ENCODE measurements at places on chromosomes 3 and 15.

- DNase-seq: no peak
Observed at GRCh38 chr3:49668414-49668797, 5.7 kb upstream of the APEH start.

DNA sequence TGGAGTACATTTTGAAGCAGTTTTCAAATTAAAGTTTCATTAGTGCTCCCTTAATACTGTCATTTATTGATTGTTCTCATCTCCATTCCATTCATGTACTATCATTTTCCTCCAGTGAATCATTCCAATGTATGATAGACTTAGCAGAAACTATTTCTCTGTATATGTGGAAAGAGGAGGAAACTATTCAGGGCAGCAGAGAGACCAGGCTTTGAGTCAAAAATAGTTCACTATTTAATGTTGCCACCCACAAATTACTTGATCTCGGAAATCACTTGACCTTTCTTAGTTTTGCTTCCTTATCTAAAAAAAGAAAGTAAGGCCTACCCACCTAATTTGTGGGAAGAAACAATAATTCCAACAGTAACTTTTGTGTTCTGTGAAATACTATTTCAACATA lies 610.5 kb upstream of the ZNF385D start:
- no peak for DNase-seq

DNA sequence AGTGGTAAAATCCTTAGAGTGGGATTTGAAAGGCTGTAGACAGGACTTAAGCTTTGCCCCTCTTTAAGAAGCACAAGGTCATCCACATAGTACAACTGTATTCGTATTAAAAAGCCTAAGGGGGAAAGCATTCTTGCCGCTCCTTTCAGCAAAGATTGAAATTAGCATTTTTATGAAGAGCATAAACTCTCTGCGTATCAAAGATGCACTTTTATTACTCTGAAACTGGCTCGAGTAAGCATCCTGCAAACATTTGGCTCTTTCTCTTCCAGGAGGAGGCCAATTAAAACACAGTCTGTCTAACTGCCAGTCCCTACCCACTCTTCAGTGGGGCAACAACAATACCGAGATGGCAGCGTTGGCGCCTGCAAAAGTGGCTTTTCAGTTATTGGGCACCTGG lies 192.5 kb upstream of the TPRG1 start:
- no peak for DNase-seq

DNA sequence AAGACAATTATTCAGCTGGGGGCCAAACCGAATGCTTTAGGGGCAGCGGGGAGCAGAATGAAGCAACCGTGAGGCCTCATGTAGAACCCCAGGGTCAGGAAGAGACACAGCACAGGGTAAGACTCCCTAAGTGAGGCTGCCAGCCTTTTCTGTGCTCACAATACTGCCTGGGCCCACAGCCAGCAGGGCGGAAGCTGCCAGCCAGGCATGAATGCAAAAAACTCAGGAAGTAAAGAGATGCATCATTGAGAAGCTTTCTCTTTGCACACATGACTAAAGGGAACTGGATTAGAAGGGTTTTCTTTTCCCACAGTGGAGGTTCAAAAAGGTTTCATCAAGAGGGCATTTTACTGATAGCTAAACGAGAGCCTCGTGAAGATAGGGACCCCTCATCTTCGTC lies 33.3 kb downstream of the CA12 start:
- DNase-seq: no peak

DNA sequence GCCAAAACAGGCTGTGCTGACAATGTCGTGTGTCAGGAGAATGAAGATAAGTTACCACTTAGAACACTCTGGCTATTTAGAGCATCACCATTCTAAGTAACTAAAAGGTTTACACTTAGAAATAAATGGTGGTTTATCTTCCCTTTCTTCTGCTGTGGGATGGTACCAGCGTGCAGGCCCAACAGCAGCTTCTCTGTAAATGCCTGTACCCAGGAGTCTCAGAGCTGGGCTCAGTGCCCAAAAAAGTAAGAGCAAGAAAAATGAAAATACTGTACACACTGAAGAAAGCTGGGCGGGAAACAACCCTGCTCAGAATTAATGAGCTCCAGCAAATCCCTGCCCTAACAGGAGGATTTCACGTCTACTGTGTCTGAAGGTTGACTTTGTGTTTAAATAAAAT lies 206.5 kb downstream of the MFSD1 start:
- no peak for DNase-seq

- DNase-seq: no peak
Observed at GRCh38 chr3:41320953-41321641, 121.8 kb downstream of the CTNNB1 start.

- DNase-seq: no peak
Observed at GRCh38 chr3:73540969-73541740, 83.6 kb downstream of the PDZRN3 start.

DNA sequence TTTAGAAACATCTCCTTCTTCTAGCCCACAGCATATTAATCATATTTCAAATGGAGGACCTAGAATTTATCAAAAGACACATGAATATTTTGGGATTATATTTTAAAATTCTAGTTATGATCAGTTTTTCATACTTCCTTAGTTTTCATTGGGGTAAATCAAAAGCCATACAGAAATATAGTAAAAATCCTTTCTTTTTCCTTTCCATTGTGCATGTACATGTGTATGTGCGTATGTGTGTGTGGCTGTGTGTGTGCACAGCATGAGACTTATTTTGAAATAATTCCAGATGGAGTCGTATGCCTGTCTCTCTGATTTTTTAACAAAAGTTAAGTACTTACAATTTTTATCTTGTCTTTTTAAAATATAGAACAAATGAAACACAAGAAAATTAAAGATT lies 94.5 kb downstream of the ARPP21 start:
- no peak for DNase-seq

DNA sequence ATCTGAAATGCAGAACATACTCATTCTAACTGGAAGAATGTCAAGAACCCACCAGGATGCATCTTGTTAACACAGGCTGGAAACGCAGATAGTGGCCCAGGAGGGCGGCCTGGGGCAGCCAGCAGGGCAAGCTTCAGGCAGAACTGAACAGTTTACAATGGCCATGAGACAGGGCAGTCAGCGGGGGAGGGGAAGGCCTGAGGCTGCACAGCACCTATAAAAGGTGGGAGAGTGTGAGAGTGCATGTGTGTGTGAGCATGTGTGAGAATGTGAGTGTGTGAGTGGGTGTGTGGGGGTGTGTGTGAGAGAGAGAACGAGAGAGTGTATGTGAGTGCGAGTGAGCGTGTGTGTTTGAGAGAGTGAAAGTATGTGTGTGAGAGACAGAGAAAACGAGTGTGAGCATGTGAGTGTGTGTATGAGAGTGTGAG lies 26.8 kb upstream of the SLCO2A1 start:
- no peak for DNase-seq

GRCh38 chr3:73768524-73769308 lies 144.0 kb upstream of the PDZRN3 start:
- DNase-seq: no peak

- no peak for DNase-seq
Observed at GRCh38 chr15:22963641-22964040, 16.5 kb downstream of the CYFIP1 start.
